Activated CD4-positive, alpha-beta T cell treated with anti-CD3 and anti-CD28 coated beads for 1 hour (primary cell): ENCODE measurements at places on chromosomes 5 and 9.

- DNase-seq: no peak
These were observed 278.8 kb downstream of the EBF1 start for GRCh38 chr5:158820891-158821290.

DNA sequence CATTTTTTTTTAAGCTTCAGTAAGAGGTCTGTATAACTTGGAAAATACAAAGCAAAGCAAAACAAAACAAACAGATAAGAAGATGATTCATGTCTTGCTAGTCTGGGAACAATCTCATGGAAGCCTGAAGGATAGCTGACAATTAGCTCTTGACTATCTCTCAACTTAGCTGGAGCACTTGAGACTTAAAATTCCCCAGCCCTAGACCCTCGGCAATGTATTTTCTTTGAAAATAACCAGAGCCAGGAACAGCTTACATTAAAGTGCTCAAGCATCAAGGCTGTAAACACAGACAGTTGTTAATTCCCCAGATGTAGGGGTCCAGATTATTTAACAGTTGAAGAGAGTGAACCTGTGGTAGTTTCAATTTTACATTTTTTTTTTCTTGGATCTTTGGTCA is 82.9 kb downstream of the TMEM252 start:
- no peak for DNase-seq

- no peak for DNase-seq
These were observed 377.0 kb upstream of the RIOK2 start for GRCh38 chr5:97559827-97560598.

DNA sequence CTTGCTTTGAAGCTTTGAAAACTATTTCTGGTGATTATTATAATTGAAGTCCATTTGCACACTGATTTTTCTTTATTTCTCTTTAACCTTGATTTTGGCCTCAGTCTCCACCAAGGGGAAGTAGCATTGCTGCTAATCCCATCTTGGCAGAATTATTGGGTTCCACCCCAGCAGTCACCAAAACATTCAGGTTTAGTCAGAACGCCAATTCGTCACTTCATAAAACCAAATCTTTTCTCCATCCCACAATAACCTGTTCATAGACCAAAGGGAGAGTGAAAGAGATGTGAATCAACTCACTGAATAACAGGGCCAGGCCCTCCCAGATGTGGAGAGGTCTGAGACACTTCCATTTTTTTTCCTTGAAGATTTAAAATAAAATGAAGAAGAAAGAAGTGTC is 95.1 kb upstream of the VCAN start:
- no peak for DNase-seq

DNA sequence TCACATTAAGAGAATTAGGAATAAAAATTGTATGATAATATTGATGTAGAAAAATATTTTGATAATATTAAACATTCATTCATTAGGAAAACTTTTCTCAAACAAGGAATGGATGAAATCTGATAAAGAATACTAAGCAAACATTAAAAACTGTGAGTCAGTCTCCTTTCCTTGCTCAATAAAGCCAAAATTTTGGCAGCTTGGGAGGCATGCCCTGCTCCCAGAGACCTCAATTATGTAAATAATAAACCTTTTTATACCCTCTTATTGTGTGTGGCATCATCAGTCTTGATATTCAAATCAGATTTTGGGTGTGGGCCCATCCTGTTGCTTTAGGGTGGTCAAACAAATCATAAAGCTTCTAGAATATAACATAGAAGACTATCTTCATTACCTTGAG is 36.6 kb upstream of the CCL21 start:
- DNase-seq: no peak

- DNase-seq: no peak
These were observed 176.6 kb downstream of the FBXL7 start for GRCh38 chr5:15676591-15676990.

DNA sequence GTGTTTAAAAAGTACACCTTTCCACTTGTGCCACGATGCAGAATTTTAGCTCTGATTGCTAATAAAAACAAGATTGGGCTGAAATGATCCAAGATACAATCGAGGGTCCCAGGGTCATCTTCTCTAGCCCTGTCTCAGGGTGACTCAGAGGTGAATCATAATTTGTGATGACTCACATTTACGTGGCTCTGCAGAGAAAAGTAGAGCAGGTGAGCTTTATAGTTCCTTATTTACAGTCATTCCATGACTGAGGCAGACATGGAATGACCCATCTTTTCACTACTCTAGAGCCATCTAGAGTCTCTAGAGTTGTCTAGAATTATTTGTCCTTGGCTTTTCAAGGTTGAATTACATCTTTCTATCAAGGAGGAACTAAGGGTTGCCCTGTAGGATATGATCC is 155.2 kb downstream of the GAS1 start:
- DNase-seq: no peak

GRCh38 chr9:40925149-40925548 is 203.3 kb downstream of the FOXD4L6 start:
- no peak for DNase-seq

- DNase-seq: no peak
These were observed 72.5 kb downstream of the MACROH2A1 start for GRCh38 chr5:135326296-135327254.
